ENCODE measurements at places on chromosomes 2 and 18.

DNA sequence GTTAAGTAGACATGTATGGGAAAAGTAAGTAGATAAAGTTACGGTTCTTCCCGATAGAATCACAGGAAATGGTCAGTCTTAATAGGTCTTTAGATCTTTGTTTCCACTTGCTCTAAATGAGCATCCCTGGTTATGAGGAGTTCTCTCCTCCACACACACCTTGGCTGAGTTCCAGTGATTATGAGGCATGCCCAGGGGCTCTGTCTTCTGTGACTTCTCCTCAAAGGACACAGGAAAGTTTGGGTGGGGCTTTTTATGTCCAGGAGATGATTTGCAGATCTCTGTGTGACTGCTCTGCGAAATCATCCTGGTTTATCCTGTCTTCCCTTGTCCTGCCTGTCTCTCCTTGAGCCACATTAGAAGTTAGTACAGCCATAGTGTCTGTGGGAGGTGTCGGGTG, 83.9 kb upstream of the EML6 start:
- DNase-seq: no peak

DNA sequence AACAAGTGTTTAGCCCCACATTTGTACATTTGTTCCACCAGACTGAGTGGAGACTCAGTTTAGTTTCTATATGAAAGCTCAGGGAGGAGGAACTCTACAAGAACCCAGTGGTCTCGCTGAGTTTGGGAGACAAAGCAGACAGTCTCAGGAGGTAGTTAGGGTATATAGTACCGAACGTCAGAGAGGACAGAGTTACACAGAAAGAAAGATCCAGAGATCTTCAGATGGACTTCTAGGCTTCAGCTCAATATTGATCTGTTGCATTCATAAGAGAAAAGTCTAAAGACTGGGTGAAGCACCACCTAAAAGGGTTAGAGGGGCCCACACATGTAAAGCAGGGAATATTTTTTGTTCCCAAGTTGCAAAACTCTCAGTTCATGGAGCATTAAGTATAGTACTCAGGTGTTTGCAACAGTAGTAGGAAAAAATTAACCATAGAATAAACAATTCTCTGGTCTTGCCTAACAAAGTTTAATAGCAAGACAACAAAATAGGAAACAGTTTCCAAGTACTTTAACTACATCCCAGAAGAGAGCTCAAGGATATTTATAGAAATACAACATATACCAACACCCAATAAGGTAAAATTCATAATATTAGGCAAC, 4.2 kb downstream of the TFPI start:
- no peak for DNase-seq

DNA sequence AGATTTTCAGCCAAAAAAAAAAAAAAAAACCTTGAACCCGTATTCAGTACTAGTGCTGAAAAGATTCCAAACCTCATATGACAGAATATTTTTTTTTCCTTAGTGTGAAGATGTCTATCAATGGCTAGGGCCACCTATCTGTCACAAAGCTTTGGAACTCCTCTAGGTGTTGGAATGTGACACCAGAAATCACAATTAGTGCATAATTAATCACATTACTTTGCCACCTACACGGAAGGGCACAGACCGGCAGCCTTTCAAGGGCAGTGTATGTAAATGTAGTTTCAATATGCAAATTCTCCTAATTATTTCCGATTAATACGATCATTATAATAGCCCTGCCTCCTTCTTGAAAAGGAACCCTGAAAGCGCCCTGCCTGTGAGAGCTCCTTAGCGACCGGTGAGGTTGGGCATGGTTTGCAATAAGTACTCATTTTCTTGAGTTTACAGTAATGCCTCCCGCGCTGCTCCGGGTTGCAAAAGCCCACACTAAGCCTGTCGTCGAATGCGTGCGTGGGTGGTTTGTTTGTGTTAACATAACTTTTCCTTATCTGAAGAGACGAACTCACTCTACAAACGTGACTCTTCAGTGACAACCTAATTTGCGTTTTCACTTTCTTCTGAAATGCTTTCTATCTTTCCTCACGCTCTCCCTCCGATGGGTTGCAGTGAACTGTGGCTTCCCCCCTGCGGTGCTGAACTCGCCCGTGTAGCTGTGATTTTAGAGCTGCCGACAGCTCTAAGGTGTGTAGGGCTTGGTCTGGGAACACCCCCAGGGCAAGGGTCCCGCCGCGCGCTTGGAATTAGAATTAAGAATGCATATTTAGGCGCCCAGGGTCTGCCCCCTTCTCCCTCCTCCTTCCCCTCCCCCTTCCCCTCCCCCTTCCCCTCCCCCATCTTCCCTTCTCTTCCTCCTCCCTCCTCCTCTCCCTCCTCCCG, 765 bp upstream of the ID2 start:
- no peak for DNase-seq

DNA sequence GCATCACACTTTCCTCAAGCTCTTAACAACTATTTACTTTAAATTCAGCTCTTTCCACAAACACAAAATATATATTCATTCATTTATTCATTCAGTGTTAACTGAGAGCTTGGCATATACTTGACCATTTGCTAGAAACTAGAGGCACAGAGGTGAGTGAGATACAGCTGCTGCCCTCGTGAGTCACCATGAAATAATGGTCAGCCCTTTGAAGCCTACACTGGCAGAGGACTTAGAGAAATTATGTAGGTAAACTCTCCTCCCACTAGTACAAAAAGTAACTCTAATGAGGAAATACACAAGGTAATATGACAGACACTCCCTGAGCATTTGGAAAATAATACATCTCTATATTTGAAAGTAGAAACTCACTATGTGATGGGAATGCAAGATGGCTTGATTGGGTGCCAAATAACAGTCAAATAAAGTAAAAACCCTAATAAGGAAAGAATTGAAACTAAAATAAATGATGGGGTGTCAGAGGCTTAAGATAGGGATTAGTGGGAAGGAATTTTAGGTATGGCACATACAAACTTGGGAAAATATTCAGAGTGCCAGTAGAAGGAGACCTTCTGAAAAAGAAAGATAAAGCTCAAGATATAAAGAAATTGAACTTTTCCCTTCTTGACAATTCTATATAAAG, 61.1 kb downstream of the ANTXR1 start:
- DNase-seq: no peak

DNA sequence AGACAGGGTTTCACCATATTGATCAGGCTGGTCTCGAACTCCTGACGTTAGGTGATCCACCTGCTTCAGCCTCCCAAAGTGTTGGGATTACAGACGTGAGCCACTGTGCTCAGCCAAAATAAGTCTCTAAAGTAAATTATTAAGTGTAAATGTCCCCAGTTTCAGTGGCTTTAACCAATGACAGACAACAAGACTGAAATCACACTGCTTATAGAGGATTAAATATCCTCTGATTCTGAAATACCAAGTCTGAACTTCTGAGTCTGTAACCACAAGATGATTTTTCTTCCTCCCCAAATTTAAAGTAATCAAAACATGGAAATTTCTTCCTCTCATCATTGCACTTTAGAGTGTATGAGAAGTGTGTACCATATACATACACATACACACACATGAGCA, 16.5 kb upstream of the ANKRD44 start:
- DNase-seq: no peak

GRCh38 chr2:233339427-233339826, 14.9 kb upstream of the DGKD start:
- no peak for DNase-seq

DNA sequence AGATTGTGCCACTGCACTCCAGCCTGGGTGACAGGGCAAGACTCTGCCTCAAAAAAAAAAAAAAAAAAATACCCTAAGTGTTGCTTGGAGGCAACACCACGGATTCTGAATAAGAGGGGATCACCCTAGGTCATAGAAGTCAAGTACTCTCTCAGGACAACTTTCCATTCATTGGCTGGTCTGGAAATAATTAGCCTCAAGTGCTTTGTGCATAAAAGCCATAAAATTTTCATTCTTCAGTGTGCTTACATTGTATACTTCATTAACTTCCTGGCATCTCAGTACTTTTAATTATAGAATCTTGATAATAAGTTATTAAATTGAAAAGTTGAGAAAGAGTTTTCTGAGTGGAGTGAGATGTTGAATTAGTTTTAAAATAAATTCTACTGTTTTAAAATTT, 876.1 kb upstream of the FAM98A start:
- DNase-seq: no peak

DNA sequence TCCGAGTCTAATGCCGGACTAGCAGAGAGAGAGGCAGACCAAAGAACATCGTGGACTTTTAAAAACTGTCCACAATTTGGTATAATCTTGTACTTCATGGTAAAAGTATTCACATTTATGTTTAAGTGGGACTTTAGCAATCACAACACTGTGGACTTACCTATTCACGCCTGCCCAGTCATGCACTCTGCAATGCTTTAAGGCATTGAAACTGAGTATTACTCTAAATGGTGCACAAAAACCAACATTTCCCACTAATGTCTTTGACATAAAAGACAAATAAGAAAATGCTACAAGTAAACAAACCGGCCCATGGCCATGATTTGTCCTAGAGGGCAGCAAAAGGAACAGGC, 91.3 kb downstream of the ACVR1 start:
- no peak for DNase-seq

DNA sequence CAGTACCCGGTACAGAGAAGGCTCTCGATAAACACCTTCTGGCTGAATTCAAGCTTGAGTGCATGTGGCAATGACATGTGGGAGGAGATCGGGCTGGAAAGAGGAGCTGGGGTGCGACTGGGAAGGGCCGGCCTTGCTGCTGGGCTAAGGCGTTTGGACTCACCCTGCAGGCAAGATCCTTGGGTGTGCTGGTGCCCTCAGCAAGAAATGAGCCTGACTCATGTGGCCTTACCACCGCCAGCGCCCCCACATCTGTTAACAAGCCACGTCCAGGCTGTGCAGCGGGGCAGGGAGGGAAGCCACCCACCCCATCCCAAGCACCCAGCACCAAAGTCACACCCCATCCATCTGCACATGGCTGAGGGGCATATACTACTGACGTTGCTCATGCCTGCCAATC, 1.3 kb downstream of the HS1BP3 start:
- no peak for DNase-seq

DNA sequence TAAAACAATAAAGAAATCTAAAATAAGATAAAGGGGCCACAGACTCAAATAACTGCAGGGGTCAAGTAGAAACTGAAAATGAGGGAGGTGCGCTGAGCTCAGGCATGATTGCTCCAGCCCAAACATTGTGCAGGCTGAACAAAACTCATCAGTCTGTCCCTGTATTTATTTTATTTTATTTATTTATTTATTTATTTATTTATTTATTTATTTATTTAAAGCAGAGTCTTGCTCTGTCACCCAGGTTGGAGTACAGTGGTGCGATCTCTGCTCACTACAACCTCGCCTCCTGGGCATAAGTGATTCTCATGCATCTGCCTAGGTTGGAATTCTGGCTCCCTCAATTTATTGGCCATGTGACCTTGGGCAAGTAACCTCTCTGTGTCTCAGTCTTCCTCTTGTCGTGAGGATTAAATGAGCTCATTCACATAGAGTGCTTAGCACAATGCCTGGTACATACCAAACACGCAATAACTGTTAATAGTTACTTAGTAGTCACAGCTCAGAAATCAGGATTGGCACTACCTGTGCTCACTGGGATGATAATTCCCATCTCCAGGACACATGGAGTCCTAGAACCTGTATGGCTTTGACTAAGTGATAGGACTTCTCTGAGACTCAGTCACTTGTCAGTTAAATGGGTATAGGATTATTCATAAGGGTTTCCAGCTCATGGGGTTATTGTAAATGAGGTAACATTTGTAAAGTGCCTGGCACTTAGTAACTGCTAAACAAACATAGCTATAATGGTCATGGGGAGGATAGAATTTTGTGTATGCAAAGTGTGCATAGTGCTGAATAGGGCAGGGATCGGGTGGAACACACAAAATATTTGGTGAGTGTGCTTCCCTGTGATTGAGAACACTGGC, 6.0 kb downstream of the SPEG start:
- no peak for DNase-seq

- no peak for DNase-seq
These were observed 36.8 kb upstream of the IGFBP2 start for GRCh38 chr2:216596236-216596979.

- no peak for DNase-seq
These were observed at the start of gene CDH20 for GRCh38 chr18:61333271-61333745. Gene CDH20 (plus strand): TSS chr18:61333430.

- DNase-seq: no peak
These were observed 608.0 kb upstream of the PIK3C3 start for GRCh38 chr18:41347057-41347456.

DNA sequence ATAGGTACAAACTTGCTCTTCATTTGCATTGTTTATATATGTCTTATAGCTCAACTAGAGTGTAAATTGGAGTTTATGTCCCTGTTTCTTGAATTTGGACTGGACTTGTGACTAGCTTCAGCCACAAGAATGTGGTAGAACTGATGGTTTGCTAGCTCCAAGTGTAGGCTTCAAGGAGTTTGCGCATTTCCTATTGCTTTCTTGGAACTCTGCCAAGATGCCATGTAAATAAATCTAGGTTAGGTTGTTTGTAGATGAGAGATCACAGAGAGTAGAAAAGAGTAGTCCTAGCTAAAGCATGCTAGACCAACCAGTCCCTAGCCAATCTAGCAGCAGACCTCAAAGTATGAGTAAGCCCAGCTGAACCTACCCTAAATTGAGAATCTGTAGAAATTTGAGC, 183.0 kb upstream of the CYP26B1 start:
- DNase-seq: no peak

GRCh38 chr2:109216332-109216731, 87.3 kb downstream of the SH3RF3 start:
- DNase-seq: no peak

DNA sequence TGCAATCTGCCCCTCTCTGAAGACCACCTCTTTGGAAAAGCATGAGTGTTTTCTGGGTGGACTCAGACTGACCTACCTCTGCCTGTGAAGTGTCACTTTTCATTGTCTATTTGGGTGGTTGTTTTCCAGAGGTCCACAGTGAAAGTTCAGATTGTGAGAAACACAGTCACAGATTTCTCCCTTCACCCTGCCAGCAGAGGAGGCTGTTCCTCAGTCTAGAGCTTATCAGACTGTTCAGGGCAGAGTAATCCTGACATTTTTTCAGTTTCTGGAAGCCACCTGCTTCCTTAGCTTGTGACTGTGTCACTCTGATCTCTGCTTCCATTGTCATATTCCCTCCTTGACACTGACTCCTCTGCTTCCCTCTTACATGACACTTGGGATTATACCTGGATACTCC, 55.4 kb upstream of the RMP24 start:
- no peak for DNase-seq

GRCh38 chr2:100765481-100765880, 54.5 kb upstream of the NPAS2 start:
- DNase-seq: no peak
